ENCODE measurements at places on chromosomes 5 and 9.
A peak's percentile ranks its signal among the peaks of the same experiment; 100 is the strongest.

- DNase-seq = no peak
These were observed 53.0 kb upstream of the PDZD2 start for GRCh38 chr5:31585895-31586270.

- DNase-seq = no peak
These were observed 191.7 kb downstream of the AOPEP start for GRCh38 chr9:94918038-94918753.

GRCh38 chr9:76652894-76653293 lies 111.3 kb upstream of the PCA3 start:
- peak; percentile 40 for DNase-seq

DNA sequence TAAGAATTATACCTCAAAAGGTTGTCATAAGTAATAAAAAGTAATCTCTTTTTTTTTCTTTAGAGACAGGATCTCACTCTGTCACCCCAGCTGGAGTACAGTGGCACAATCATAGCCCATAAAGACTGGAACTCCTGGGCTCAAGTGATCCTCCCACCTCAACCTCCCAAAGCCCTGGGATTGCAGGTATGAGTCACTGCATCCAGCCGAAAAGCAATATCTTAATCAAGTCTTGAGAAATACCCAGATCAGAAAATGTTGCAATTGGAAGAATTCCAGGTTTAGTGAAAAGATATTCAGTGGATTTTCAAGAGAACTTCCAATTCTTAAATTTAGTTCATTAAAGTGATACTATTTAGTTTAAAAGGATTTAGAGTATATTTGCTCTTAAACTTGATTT lies 40.9 kb upstream of the IDNK start:
- DNase-seq = no peak

GRCh38 chr9:12819436-12820185 lies 44.8 kb downstream of the LURAP1L start:
- no peak for DNase-seq

DNA sequence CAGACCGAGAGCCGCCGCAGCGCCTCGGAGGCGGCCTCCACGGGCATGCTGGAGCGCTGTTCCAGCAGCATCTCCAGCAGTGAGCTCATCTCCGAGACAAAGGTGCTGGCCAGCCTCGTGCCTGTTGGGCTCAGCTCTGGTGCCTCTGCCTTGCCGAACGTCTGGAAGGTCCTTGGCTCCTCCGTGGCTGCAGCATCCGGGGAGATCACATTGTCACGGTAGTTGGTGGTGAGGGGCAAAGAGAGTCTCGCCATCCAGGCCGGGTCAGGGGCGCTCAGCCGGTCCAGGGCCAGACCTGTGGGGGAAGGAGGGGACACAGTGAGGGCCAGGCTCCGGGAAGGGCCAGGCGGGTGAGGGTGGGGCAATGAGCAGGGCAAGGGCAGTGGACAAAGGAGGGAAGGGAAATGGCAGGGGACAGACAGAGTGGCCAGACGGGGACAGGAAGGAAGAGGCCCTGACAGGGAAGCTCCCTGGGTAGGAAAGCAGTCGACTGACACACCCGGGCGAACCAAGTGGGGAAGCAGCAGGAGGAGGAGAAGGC lies 12.4 kb downstream of the PCDH12 start:
- peak; percentile 60 for DNase-seq

DNA sequence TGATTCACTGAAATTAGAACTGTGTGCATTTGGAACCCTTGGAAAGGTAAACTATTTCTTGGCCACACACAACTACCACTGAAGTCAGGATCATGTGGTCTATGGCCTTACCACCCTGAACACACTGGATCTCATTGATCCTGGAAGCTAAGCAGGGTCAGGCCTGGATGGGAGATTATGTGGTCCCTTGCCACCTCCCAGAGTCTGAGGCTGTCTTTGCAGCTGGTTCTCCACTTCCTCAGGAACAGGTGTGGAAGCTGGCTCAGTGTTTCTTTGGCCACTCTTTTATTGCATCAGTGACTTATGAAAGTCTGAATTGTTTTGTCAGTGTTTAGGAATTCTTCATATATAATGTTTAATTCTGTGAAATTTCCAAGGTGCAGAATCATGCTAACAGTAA lies 89.2 kb downstream of the TEK start:
- DNase-seq = peak; percentile 60

- no peak for DNase-seq
These were observed 285.3 kb downstream of the NR3C1 start for GRCh38 chr5:143118222-143118621.

DNA sequence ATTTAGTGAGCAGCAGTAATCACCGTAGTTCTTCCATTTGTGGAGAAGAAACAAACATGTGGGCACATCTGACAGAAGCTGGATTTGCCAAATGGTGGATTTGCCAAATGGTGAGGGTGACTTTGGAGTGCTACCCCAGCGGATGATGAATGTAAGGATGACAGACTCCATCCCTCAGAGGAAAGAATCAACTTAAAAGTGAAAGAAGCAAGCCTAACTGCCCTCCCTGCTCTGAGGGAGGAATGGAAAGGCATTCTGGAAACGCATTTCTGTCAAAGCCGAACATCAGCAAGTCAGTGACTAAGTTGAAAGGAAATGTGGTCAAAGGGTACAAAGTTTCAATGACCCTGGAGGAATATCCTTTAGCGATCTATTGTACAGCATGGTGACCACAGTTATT lies 143.5 kb downstream of the GPBP1 start:
- no peak for DNase-seq

- peak; percentile 93 for DNase-seq
These were observed 18.1 kb upstream of the COL5A1 start for GRCh38 chr9:134623258-134624066.
